ENCODE measurements at places on chromosomes 4 and X.

DNA sequence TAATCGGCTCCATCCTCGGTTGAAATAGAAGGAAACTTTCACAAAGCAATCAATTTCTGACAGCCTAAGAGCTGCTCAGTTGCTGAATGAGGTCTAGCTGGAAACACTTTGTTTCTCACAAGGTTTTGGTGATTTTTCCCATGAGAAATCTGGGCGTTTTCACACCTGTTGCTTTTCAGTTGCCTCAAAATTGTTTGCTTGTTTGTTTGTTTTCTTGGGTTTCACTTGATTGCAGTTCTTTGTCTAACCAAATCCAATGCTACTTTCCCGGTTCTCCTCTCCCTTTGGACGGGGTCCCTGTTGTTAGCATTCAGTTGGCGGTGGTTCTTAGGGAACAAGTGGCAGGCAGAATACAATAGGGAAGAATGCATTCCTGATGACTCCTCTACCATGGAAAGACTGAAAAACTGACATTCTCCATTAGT is 135.5 kb downstream of the PALLD start:
- no peak for DNase-seq

DNA sequence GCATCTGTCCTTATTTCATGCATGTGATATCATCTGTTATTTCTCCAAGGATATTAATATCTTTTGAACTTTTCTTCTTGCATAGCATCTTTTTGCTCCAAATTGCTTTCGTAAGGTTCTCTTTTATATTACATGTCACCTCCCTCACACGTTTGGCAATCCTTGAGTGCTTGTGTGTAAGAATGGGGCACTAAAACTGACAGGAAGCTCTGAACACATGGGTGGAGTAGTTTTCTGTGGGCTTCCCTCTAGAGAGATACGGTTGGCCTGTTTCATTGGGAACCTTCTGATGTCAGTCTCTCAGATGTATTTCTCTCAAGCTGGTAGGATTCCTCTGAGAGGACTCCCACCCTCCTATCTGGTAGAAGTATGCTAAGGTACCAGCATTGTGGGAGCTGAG is 223.0 kb downstream of the MID1 start:
- DNase-seq = no peak

DNA sequence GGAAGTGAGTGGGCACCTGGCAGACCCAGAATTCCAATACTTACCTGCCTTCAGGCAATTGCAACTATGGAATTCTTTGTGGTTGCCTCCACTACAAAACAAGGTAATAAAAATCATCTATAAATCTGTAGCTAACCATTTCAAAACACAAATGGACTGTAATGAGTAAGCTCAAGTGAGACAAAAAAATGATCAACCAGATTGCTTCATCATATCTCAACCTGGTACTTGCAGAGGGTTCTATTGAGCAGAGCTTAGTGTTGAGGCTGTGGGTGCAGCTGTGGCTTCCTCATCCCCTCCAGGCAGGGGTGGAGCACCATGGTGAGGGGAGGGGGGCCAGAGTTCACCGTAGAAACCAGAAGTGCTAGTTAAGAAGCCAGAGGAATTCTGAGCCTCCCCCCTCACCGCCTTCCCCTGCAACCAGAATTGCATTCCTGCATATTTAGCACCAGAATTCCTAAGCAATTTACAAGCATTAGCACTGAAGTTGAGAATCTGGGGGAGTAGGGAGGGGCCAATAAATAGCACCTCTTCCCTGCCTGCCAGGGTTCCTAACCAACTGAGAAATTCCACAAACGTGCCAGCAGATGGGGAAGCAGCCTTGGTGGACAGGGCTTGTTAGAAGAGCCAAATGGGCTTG is 11.5 kb downstream of the CTAG1A start:
- DNase-seq = no peak

- no peak for DNase-seq
Observed at GRCh38 chr4:139153411-139154133, 23.4 kb downstream of the ELF2 start.

DNA sequence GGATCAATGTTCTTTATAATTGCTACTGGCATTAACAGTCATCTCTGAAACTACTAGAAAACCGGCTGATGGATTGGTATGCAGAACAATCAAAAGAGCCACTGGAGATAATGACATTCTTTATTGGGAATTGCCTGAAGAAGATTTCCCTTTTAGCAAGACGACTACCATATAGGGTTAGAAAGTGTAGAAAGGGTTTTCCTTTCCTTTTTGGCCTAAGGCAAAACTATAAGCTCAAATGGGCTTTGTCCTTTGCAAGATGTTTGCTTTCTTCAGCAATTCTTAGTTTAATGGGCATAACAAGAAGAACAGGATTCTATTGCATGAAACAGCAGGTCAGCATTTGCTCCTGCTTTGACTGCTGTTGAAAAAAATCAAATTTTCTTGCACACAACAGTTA is 214.2 kb upstream of the PCDH10 start:
- DNase-seq = no peak

DNA sequence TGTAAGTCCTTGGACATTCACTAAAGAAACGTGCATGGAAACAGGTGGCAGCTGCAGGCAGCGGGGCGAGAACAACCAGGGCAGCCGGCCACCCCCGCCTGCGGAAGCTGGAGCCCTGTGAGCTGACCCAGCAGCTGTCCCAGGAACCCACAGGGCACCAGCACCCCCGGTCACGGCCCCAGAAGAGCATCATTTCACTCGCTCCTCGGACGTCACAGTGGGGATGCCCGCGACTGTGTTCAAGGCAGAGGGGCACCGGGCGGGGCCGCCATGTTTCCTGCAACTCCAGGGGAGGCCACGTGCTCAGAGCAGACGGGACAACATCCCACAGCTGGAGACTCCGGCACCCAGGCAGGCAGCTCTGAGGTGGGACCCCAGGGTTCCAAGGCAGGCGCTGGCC is 45.0 kb upstream of the CPLX1 start:
- DNase-seq = no peak

DNA sequence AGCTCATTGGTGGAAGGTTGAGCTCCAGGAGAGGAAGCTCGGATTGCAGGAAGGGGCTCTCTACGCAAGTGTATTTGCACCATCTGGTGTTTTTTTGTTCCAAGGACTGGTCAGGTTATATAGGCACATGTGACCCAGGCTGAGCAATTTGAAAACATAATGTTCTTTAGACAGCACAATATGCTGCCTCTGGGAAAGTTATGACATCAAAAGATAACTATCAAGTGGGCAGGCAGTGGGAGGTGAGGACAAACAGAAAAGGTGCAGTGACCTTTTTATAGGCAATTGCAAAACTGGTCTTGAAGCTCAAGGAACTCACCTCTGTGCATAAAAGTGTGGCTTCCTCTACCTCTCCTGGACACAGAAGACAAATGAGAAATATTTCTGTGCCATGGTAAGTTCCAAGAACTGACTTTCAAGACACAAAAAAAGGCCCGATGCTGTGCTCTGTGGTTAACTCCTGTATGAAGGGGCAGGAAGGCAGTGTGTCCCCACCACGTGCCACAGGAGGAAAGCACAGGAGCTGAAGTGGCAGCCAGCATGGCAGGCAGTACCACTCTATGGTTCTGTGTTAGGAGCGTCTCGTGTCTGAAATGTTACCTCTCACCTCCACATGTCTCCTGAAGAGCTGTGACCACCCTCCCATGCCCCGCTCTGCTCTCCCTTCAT is 128.6 kb downstream of the SHROOM3 start:
- DNase-seq = no peak

DNA sequence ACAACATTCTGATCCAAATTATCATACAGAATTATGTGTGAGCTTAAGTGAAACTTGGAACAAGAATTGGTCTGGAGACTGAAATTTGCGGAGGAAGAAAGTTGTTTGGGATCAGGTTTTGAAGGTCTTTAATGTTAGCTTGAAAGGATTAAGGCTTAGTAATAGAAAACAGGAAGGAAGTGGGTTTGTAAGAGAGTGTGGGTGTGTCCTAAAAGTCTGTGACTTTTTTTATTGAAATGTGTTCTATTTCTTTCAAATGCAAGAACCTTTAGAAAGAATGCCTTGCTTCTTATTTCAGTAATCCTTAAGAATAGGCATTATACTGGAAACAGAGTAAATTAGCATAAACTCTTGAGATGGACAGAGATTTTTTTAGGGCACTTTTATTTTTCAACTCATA is 198.0 kb downstream of the GALNTL6 start:
- no peak for DNase-seq

DNA sequence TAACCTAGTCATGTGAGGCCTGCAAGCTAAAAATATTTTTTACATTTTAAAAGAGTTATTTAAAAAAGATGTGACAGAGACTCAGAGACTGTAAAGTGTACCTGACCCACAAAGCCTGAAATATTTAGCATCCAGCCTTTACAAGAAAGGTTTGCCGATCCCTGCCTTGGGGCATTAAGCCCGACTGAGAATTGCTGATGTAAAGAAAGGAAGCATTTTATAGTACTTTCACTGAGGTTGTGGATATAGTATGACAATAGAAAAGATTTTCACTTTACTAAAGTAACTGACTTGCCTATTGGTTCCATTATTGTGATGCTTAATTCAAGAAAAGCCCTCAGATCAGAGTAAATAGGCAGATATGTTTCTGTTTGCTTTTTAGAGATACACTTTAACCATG is 17.0 kb downstream of the STK26 start:
- DNase-seq = no peak

DNA sequence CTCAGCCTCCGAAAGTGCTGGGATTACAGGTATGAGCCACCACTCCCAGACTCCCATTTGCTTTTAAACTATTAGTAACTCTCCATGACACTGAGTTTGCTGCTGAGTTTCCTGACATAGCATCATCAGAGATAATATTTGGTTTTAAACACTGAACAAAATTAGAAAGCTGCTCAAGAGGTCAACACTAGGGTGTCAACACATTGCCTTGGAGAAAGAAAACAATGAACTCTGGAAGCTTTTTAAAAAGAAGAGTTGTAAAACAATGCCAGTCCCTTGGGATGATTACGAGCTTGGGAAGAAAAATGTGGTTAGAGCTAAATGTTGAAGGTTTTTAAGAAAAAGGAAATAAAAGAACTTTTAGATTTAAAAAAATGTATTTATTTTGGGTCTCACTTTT is 264.8 kb downstream of the CAMK2D start:
- no peak for DNase-seq

GRCh38 chr4:169070071-169070894 is 60.2 kb upstream of the CBR4 start:
- no peak for DNase-seq

DNA sequence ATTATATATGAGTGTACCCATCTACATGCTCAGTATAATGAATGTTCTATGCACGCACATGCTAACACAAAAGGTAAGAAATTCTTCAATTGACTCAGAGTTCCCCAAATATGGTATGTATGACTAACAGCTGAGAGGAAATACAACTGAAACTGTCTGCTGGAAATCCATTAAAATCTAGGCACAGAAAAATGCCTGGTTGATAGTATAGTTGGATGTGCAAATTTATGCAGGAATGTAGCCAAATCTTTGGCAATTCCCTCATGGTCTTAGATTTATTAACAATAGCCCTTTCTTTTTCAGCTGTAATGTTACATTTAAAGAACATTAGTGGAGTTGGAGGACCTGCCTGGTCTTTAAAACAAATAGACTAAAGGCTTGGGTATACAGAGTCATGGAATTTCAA is 5.5 kb downstream of the CAMK2D start:
- DNase-seq = no peak

GRCh38 chr4:104128031-104128849 is 366.5 kb downstream of the CXXC4 start:
- no peak for DNase-seq

DNA sequence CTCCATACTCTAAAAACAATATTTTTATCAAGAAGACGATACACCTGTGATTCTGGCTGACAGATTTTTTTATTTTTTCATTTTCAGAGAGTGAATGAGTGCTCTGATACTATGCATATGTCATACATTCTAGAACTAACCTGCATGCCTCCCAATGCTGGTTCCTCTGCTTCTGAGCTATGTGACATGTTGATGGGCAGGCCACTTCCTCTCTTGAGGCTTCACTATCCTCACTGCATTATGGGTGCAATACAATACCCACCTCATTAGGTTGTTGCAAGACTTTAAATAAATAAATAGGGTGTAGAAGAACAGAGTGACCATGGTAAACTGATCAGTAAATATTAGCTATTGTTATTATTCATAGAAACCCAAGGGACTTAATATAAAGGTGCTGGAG is 408.3 kb downstream of the HNRNPD start:
- DNase-seq = no peak

GRCh38 chr4:98117363-98117762 is 25.9 kb downstream of the STPG2 start:
- no peak for DNase-seq

- no peak for DNase-seq
Observed at GRCh38 chrX:78673246-78673645, 14.1 kb upstream of the RTL3 start.

GRCh38 chr4:1164040-1164439 is 8.3 kb downstream of the SPON2 start:
- no peak for DNase-seq

GRCh38 chr4:2387829-2388228 is 30.6 kb downstream of the ZFYVE28 start:
- no peak for DNase-seq

DNA sequence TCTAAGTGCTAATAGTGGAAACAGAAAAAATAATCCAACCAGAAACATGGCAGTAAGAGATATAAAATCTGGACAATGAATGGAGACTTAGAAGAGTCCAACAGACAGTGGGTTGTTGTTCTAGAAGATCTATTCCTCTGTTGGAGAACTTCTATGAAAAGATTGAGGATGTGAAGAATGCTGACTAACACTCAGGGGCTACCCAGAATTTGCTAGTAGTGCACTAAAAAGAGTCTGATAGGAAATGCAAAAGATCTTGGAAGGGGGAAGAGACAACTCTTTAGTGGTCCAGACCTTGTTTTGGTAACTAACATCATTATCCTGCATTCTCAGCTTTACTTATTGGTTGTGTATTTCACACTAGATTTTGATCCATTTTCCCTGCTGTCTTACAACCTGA is 77.9 kb downstream of the SMARCA1 start:
- DNase-seq = no peak

DNA sequence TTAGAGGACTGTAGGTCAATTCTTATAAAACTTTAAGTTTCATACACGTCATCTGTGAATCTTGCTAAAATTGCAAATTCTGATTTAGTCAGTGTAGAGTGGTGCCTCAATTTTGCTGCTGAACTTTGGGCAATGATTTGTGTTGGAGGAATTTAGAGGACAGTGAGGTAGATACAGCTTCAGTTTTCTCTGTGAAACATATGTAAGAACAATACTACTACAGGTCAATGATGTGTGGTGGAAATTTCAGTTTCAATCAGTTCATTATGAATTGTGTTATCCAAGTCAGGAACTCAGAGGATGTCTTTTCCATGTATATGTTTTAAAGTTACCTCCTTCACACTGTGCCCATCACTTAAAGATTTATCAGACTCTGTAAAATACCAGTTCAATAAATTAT is 1597.8 kb upstream of the PCDH10 start:
- DNase-seq = no peak

- DNase-seq = no peak
Observed at GRCh38 chrX:118538386-118538785, 42.8 kb downstream of the DOCK11 start.

GRCh38 chr4:184343502-184344177 is 126.0 kb upstream of the ENPP6 start:
- peak; percentile 21 for DNase-seq

- DNase-seq = no peak
Observed at GRCh38 chr4:7187168-7187535, 5.2 kb upstream of the SORCS2 start.

- no peak for DNase-seq
Observed at GRCh38 chr4:142556570-142557238, 289.4 kb downstream of the INPP4B start.
